Ovary (tissue), 10 donors: ENCODE measurements at places on chromosomes 11 and 22. TPM values are rescaled to one million over a fixed set of nuclear protein-coding genes. Genes with fewer than 3 reads are reported as not detected.

ROBO4 gene
- 5.9 TPM for total RNA-seq

DNA sequence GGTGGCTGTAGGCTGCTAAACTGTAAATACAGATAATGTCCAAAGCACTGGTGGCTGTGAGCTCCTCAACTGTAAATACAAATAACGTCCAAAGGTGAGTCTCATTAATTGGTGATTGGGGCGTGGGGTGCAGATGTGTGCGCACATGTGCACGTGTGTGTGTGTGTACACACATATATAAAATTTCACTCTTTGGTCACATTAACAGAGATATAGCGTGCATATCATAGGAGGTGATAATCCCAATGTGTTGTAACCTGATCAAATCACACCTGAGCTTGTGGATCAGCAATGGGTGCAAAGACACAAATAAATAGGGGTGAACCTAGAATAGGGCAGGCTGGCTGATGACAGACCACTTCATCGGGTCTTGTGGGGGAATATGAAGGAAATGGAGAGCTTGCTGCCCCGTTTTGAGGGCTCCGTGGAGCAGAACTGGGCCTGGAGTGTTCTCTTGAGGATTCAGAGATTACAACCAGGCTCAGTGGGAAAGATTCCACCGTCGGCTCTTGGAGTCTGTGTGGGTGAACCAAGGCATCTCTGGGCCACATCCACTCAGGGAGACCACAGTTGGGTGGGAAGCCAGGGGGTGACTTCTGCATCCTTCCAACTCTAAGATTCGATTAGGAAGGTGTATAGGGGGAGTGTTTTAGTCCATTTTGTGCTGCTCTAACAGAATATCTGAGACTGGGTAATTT lies 24.9 kb upstream of the OSBPL5 start:
- H3K27ac ChIP-seq: no peak overlapping the region
- DNase-seq: no peak
- H3K4me3 ChIP-seq: no peak overlapping the region

GRCh38 chr11:118383657-118384056 lies 17.7 kb upstream of the ATP5MG start:
- no peaks in the 10 kb centered on the region for H3K4me1 ChIP-seq
- no peak for DNase-seq
- no peaks in the 10 kb centered on the region for H3K36me3 ChIP-seq
- H3K27me3 ChIP-seq: no peaks in the 10 kb centered on the region
- no peak overlapping the region for H3K4me3 ChIP-seq
- no peak overlapping the region for H3K27ac ChIP-seq

- peaks cover 2% of the 10 kb centered on the region for H3K4me1 ChIP-seq
- H3K27me3 ChIP-seq: no peaks in the 10 kb centered on the region
- no peaks in the 10 kb centered on the region for H3K36me3 ChIP-seq
- H3K27ac ChIP-seq: no peak overlapping the region
- H3K4me3 ChIP-seq: no peak overlapping the region
These were observed 27.7 kb downstream of the CACNA1I start for GRCh38 chr22:39598017-39598965.

DEFB131B gene
- total RNA-seq: not detected

ELFN2 gene
- total RNA-seq: 0.03 TPM

- H3K36me3 ChIP-seq: no peaks in the 10 kb centered on the region
- no peak for DNase-seq
- H3K27me3 ChIP-seq: no peaks in the 10 kb centered on the region
- no peak overlapping the region for H3K4me3 ChIP-seq
- H3K27ac ChIP-seq: no peak overlapping the region
These were observed 171.8 kb downstream of the TBC1D22A start for GRCh38 chr22:46934172-46934745.

SCUBE2 gene
- 0.81 TPM for total RNA-seq

- no peaks in the 10 kb centered on the region for H3K36me3 ChIP-seq
- no peak for DNase-seq
- H3K27ac ChIP-seq: no peak overlapping the region
- H3K27me3 ChIP-seq: no peaks in the 10 kb centered on the region
These were observed 5.6 kb downstream of the SHANK3 start for GRCh38 chr22:50678218-50678650.

TBX1 gene
- total RNA-seq: 2.6 TPM

- no peaks in the 10 kb centered on the region for H3K27me3 ChIP-seq
- H3K27ac ChIP-seq: no peak overlapping the region
- no peak for DNase-seq
- H3K4me1 ChIP-seq: peaks cover 2% of the 10 kb centered on the region
- no peak overlapping the region for H3K4me3 ChIP-seq
These were observed 53.7 kb downstream of the GALNT18 start for GRCh38 chr11:11567936-11568650.

GRCh38 chr11:100578831-100579311 lies 108.2 kb upstream of the ARHGAP42 start:
- no peak overlapping the region for H3K27ac ChIP-seq
- H3K4me3 ChIP-seq: no peak overlapping the region
- no peaks in the 10 kb centered on the region for H3K36me3 ChIP-seq
- H3K27me3 ChIP-seq: no peaks in the 10 kb centered on the region

MOGAT2 gene
- total RNA-seq: not detected
